ENCODE measurements at places on chromosomes 1 and 21.

GRCh38 chr1:208205216-208206013 is 38.8 kb downstream of the PLXNA2 start:
- no peak for DNase-seq

DNA sequence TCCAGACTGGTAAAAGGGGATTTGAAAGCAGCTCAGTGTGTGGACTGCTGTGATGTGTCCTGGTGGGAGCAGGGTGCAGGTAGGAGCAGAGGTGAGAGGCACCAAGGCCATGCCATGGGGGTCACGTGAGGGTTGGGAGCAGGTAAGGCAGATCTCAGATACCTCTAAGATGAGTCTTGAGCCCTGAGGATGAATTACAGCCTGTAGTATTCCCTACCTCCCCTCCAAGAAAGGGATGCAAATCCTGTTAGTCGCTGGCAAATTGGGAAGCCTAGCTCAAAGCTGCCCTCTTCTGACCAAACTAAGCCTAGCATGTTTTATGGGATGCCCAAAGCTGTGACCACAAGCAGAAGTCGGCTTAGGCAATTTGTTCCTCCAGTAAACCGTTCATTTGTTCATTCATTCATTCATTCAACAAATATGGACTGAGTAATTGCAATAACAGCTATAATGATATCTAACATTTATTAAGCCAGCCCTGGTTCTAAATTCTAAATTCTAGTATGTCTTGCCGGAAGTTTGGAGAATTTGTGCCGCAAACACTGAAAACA is 3.9 kb upstream of the NUAK2 start:
- DNase-seq, result no peak

GRCh38 chr1:236508593-236509027 is 15.2 kb upstream of the LGALS8 start:
- DNase-seq, result no peak

- no peak for DNase-seq
Measured at GRCh38 chr1:94727846-94728715, 92.1 kb upstream of the SLC44A3 start.

Measured in activated CD8-positive, alpha-beta memory T cell treated with anti-CD3 and anti-CD28 coated beads for 4 hours (primary cell).